HAP-1 (cell line): ENCODE measurements at places on chromosomes 11 and 22.

GRCh38 chr11:61616434-61616833 is 35.6 kb upstream of the SYT7 start:
- DNase-seq, result no peak

- no peak for DNase-seq
These were observed 9.8 kb upstream of the DNAJB13 start for GRCh38 chr11:73940801-73941570.

DNA sequence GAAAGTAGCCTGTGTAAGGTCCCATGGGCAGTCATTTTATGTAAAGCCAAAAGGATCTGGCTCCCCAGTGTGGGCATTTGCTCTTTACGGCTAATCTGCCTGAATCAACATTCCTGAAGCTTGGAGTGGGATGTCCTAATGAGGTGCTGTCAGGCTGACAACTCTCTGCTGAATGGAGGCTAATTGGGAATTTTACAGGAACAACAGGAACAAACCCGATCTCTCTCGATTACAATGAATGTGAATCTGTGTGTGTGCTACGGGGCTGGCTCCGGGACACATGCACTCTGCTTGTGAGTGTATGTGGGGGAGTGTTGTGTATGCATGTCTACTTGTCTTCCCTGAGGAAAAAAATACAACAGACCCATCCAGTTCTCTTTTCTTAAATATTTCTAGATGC is 415.2 kb downstream of the TENM4 start:
- peak; percentile 5 for DNase-seq

- no peak for DNase-seq
These were observed 874 bp downstream of the APOL1 start for GRCh38 chr22:36253523-36254490.

DNA sequence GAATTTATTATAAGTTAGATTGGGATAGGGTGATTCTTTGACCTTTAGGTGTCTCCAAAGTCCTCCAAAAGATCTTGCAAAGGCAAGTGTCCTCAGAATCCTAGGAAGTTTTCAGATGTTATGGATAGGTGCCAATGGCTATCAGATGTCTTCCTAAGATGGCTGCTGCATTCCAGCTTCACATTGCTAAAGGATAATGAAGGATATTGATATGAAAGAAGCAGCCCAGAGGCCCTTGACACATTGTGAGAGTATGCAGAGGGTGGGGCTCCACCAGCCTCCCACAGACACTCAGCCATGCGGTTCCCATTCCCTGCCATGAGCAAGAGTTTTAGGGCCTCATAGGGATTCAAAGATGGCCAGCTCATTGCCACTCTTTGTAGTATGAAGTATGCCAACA is 22.3 kb upstream of the GLYATL2 start:
- DNase-seq, result no peak

DNA sequence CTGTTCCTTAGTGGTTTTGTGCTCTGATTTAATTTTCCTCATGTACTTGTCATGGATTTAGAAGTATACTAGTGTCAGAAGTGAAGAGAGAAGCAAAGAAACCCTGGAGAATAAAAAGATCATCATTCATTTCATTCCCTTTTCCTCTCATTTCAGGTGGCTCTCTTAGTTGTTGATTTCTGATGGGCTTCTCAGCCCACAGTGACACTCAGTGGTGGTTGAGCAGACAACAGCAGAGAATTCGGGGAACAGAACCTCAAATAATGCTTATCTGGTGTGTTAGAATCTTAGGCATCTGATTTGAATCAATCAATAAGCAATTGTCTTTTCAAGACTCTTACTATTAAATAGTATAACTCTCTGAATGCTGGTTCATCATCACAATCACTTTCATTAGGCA is 1289.4 kb downstream of the FAM181B start:
- DNase-seq, result no peak

DNA sequence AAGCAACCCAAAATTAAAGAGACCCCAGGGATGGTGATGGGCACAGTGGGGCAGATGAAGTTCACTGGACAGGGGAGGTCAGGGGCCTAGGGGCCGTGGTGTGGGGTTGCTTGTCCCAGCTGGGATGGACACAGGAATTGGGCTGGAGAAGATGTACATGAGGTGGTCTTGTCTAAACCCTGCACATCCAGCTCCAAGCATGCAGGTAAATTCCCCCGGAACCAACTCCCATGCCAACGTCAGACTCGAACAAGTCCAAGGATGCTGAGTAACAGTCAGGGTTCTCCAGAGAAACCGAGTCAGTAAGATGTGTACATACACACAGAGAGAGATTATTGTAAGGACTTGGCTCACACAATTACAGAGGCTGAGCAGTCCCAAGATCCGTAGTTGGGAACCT is 28.9 kb downstream of the TSPAN32 start:
- DNase-seq, result no peak

GRCh38 chr11:83661491-83662350 is 375.6 kb upstream of the CCDC90B start:
- DNase-seq, result no peak

DNA sequence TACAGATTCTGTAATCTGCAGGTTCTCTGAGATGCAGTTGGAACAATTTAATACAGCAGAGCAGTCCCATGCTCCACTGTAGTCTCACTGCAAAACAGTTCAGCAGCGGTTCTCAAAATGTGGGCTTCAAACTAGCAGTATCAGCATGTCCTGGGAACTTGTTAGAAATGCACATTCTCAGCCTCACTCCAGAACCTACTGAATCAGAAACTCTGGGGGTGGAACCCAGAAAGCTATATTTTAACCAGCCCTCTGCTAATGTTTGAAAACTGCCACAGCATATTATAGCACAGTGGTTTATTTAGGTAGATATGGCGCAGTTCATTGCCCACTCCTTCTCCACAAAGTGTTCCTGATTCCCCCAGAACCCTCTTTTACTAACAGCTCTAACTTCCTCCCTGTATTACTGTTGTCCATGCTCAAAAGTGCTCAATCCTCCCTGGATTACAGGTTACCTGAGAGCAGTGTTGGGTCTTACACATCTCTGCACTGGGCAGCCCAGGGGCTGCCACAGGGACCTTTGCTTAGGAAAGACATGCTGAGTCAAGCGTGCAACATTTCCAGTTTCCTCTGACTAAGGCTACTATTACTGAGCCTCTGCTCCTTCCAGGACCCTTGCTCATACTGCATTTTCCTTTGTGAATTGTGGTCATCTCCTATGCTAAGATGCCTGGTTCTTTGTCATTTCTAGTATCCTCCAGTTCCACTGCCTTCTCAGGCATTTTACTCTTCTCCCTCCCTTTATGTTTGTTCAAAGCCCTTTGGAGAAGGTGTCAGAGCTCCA is 7.7 kb upstream of the DGAT2 start:
- no peak for DNase-seq

- DNase-seq, result no peak
These were observed 35.4 kb downstream of the PISD start for GRCh38 chr22:31626427-31627150.

GRCh38 chr11:10498022-10498400 is 42.9 kb downstream of the AMPD3 start:
- DNase-seq, result no peak

DNA sequence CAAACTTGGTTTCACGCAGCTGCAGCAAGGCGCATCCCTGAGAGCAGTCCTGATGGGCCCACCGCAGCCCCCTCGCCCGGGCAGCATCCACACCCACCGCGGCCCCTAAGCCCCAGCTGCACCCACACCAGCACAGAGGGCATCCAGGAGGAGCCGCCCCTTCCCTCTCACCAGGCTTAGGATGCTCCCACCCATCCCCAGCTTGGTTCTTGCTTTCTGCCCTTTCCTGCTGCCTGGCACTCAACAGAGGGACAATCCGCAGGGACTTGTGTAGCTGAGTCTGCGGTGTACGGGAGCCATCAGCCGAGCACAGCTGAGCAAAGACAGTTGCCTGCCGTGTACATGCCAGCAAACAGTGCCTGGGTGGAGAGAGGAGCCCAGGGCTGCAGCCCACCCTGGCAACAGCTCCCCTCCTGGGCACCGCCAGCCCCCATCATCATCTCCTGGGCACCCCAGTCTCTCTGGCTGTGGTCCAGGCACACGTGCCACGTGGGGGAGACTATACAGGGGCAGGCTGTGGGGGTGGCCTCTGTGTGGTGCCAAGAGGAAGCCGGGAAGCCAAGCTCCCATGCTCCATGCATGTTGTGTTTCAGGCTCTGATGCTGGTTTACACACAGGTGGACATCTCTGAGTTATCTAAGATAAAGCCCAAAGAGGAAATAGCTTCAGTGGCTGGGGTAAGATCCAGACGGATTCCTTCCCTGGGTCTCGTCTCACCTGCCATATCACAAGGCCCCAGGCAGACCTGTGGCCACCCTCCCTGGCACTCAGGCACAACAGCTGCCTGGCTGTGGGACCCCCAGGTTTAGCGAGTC is 36.0 kb upstream of the GNB1L start:
- no peak for DNase-seq

DNA sequence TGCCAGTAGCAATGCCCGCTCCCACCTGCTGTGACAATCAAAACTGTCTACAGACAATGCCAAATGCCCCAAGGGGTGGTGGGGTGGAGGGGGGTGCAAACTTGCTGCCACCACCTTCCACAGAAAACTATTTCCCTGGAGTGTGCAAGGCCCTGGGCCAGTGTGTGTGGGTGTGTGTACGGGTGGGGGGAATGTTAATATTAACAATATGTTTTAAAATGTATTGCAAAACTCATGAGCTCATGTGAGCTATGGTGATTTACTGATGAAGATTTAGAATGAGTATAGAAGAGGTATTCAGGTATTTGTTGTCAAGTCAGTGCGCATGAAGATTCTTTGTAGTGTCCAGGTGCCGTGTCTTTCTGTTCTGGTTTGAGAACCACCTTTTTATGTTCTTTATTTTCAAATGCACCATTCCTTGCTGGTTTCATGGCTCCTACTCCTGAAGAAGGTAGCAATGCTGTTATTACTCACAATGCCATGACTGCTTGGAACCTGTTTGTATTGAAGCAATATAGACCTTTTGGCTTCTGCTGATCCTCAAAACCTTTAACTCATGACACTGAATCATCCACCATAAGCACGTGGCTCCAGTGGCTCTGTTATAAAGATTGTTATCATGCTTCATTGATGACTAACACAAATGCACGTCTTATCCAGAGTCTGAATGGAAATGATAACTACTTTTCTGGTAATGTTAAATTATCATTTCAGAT is 29.9 kb upstream of the AQP11 start:
- no peak for DNase-seq

- DNase-seq, result no peak
These were observed 44.0 kb downstream of the RPUSD4 start for GRCh38 chr11:126167488-126167887.

DNA sequence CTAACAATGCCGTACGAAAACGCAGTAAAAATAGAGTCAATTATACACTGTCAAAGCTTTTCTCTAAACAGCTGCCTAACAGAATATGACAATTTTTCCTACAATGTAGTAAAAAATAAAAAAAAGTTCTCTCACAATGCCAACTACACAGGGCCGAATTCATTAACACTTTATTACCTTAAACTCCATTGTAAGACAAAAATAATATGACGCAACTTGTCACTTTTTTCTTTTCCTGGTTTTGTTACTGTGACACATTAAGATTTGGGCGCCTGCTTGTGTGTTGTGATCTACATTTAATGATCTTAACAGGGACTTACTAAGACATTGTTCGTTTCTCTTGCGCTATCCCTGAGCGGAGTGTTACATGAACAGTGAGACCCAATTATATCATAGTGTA is 204.1 kb downstream of the INSC start:
- peak; percentile 3 for DNase-seq

GRCh38 chr11:30513087-30513486 is 73.1 kb downstream of the MPPED2 start:
- DNase-seq, result no peak

GRCh38 chr11:40054631-40055030 is 1404.8 kb downstream of the LRRC4C start:
- no peak for DNase-seq

- peak; percentile 59 for DNase-seq
These were observed 432 bp upstream of the GRK2 start for GRCh38 chr11:67265633-67266448.

GRCh38 chr11:33701302-33702230 is 940 bp upstream of the C11orf91 start:
- no peak for DNase-seq

DNA sequence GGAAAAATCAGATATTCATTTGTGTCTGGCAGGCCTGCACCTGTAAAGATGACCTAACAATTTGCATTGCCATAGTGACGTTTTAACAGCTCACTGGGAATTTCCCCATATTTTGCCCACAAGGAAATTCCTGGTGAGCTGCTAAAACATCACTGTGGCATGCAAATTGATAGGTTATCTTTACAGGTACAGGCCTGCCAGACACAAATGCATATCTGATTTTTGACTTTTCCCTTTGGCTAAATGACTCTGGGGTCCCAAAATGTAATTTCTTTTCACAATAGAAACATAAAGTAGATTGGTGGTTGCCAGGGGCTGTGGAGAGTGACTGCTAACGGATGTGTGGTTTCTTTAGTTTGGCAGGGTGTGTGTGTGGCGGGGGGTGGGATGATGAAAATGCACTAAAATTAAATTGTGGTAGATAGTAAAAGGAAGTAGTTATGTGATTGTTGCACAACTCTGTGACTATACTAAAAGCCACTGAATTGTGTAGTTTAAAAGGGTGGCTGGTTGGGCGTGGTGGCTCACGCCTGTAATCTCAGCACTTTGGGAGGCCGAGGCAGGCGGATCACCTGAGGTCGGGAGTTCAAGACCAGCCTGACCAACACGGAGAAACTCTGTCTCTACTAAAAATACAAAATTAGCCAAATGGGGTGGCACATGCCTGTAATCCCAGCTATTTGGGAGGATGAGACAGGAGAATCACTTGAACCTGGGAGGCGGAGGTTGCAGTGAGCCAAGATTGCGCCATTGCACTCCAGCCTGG is 18.5 kb upstream of the FEZ1 start:
- no peak for DNase-seq

DNA sequence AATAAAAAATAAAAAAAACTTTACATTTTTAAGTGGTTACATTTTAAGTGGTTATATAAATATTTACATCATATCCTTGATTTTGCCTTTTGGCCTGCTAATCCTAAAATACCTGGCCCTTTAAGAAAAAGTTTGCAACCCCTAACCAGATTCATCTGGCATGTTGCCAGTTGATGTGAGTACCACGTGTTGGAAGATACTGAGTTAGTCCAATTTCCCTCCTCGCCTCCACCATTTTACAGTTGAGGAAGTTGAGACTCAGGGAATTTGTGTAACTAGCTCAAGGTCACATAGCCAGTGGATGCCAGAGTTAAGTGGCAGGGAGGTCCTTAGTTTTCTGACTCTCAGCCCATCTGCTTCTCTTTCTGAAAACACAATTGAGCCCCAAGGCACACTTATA is 5.1 kb downstream of the ELF5 start:
- no peak for DNase-seq

DNA sequence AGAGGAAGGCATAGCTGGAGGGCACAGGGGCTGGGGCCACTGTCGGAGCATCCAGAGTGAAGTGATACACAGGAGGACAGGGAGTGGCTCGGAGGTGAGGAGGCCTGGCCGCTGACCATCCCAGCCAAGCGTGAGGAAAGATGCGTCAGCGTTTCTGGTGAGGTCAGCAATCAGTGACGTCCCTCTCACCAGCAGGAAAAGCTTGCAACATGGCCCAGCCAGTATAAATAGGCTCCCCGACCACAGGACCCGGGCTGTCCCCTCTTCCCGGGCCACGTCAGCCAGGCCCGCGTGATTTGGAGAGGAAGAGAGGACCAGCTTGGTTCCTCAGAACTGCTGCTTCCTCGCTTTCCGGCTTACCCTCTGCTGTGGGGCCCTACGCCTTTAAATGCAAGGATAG is 4.2 kb upstream of the OSM start:
- no peak for DNase-seq
